ENCODE measurements at places on chromosomes 5 and 9. TPM values are rescaled to one million over a fixed set of nuclear protein-coding genes. Genes with fewer than 3 reads are reported as not detected.

Gene NMUR2
- 0.13 TPM for total RNA-seq

Gene PPP2R2B
- total RNA-seq: 0.19 TPM

Gene IFNA21
- total RNA-seq: not detected

Gene LCN15
- total RNA-seq: not detected
